ENCODE measurements at places on chromosomes 5 and 9.

GRCh38 chr9:100852088-100852487, 176.4 kb upstream of the PLPPR1 start:
- no peak for DNase-seq

GRCh38 chr5:119071561-119071995, 691 bp downstream of the DMXL1 start:
- peak; percentile 30 for DNase-seq

GRCh38 chr5:137155261-137156000, 343.7 kb downstream of the SPOCK1 start:
- no peak for DNase-seq

GRCh38 chr5:180160789-180161188, 48.2 kb downstream of the RASGEF1C start:
- no peak for DNase-seq

DNA sequence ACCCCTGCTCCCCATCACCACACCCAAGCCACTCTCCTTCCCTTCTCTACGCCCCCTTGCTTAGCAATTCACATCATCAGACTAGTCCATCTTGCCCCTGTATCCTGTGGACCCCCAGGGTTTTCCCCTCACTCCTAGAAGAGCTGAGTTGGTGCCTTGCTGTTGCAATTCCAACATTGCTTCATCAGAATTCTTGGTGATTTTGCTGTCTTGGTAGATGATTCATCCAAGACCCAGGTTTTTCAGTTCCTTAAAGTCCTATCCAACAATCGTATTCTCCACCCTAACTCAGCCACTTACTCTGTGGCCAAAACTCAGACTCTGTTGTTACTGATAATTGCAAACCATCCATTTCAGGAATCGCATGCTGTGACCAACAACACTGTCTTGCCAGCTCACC, 21.4 kb upstream of the CCNJL start:
- no peak for DNase-seq

GRCh38 chr9:129480227-129480626, 140.7 kb downstream of the C9orf50 start:
- no peak for DNase-seq

DNA sequence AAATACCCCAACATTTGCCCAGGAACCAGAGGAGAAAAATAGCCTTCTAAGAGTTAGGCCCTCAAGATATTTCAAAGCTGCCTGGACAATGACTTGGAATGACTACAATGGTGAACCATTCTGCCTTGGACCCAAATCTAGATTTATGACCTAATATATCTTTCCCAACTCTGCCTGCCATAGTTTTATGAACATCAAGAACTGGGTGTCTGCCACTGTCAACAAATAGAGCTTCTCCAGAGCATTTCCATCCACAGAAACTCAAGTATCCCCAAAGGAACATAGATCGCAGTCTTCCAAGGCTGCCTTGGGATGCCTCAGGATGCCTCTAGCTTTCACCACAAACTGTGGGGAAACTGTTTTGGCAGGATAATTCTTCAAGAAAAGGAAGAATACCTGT, 48.2 kb upstream of the NFIB start:
- no peak for DNase-seq

Data from tongue (tissue), 3 donors.